Activated CD4-positive, alpha-beta T cell treated with anti-CD3 and anti-CD28 coated beads, Interleukin-2, amount 50 U/mL, for 1 hour (primary cell): ENCODE measurements at places on chromosomes 4 and X.

GRCh38 chr4:95215043-95215442 is 333.7 kb downstream of the UNC5C start:
- DNase-seq = no peak

GRCh38 chrX:107199491-107199890 is 6.7 kb downstream of the NUP62CL start:
- no peak for DNase-seq

DNA sequence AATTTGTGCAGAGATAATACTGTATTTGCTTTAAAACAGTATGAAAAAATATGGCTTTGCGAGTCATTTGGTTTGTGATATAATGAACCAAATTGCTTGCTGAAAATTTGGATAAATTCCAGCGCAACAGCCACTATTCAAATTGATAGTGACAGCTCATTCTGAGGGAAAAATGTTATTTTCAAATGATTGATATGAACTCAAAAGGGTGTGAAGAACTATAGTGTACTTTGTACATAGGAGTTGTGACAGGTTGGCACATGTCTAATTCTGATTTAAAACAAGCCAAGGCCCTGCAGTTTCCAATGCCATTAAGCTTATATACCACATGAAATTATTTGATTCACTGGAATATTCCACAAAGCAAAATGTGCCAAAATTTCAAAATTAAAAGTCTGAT is 1628.9 kb upstream of the AGA start:
- no peak for DNase-seq

- DNase-seq = no peak
Measured at GRCh38 chr4:126065016-126065415, 750.3 kb downstream of the FAT4 start.

- DNase-seq = no peak
Measured at GRCh38 chr4:144868309-144868708, 222.4 kb downstream of the HHIP start.

- no peak for DNase-seq
Measured at GRCh38 chr4:144967161-144967560, 130.8 kb downstream of the ANAPC10 start.

- no peak for DNase-seq
Measured at GRCh38 chrX:40031911-40032310, 65.8 kb downstream of the BCOR start.

- no peak for DNase-seq
Measured at GRCh38 chrX:139158256-139158655, 372.3 kb upstream of the F9 start.

- DNase-seq = no peak
Measured at GRCh38 chr4:184583738-184584502, 65.3 kb downstream of the CASP3 start.

- no peak for DNase-seq
Measured at GRCh38 chrX:71615954-71616353, 2.4 kb downstream of the CXCR3 start.

- DNase-seq = no peak
Measured at GRCh38 chrX:66328950-66329596, 165.0 kb downstream of the HEPH start.

GRCh38 chr4:41728573-41728913 is 20.0 kb downstream of the PHOX2B start:
- no peak for DNase-seq

- DNase-seq = no peak
Measured at GRCh38 chr4:110527156-110527555, 51.2 kb downstream of the ENPEP start.

DNA sequence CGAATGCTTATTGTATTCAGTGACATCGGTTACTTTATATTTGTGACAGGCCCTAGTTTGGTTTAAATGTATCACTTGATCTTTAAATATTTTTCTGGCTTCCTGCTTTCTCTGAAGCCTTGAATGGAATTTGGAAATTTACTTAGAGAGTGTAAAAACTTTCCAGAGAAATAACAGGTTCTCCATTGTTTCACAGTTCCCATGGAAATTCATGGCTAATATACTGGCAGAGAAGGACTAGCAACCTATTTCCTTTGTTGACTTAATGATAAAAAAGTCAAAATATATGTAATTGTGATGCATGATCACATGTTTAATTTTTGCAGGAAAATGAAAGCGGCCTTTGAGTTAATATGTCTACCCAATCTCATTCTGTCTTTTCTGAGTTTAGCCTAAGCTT is 13.2 kb downstream of the NEIL3 start:
- DNase-seq = no peak

GRCh38 chr4:164188236-164188635 is 565.7 kb upstream of the SMIM31 start:
- DNase-seq = no peak

DNA sequence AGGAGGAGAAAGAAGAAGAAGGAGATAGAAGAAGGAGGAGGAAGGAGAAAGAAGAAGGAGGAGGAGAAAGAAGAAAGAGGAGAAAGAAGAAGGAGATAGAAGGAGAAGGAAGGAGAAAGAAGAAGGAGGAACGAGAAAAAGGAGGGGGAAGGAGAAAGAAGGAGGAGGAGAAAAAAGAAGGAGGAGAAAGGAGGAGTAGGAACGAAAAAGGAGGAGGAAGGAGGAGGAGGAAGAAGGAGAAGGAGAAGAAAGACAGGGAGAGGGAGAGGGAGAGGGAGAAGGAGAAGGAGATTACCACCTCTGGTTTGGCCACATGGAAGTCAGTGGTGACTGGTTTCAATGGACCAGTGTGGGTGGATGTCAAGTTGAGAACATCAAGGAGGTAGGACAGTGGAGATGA is 50.0 kb upstream of the VEGFD start:
- no peak for DNase-seq

DNA sequence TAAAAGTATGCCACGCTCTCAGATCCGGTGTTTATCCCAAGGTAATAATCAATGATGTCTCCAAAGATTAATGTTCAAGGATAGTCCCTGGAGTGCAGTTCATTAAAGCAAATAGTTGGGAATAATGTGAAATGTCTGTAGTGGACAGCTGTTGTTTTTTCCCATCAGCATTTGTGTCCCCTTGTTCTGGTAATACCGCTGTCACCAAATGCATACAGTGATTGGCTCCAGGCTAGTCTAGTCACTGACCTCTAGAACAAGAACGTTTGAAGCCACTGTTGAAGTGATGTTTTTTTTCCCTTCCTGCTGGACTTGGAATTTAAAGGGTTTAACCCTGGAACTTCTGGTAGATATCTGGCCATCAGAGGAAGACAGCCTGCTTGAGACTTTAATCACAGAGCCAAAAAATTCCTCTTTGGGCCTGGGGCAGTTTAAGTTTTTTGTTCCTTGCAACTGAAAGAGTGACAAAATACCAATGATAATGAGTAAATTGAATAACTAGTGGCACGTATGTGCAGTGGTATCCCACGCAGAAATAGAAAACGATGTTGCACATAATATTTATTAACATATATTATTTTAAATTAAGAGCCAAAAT is 30.6 kb downstream of the HSD17B11 start:
- DNase-seq = no peak

DNA sequence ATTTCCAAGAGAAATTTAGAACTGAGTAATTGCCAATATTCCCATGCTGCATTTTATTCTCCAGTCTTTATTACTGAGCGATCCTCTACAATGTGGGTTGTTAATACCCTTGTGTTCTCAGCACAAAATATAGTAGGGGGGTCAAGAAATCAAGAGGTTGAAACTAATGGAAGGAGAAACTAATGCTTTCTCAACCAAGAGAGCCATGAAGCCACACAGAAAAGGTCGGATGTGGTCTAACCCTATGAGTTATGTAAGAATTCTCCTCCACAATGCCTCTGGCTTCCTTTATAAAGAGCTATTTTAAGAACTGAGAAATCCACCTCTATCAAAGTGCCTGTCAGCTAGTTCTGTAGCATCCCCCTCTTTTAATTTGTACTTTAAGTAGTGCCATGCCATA is 268.5 kb downstream of the CHIC1 start:
- no peak for DNase-seq

DNA sequence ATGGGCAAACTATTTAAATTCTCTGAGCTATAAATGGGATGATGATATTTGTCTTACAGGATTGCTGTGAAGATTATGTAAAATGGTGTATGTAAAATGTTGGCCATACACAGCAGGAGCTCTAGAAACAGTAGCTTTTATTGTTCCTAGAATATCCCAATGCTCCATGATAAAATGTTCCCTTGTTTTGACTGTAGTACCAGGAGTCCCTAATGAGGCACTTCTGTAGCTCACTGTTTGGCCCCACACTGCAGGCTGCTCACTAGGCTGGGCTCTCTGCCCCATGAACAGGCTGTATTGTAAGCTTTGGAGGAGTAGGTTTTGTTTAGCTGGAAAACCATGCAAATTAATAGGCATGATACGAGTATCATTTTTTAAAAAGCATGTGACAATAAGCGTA is 3.3 kb upstream of the FGA start:
- no peak for DNase-seq

DNA sequence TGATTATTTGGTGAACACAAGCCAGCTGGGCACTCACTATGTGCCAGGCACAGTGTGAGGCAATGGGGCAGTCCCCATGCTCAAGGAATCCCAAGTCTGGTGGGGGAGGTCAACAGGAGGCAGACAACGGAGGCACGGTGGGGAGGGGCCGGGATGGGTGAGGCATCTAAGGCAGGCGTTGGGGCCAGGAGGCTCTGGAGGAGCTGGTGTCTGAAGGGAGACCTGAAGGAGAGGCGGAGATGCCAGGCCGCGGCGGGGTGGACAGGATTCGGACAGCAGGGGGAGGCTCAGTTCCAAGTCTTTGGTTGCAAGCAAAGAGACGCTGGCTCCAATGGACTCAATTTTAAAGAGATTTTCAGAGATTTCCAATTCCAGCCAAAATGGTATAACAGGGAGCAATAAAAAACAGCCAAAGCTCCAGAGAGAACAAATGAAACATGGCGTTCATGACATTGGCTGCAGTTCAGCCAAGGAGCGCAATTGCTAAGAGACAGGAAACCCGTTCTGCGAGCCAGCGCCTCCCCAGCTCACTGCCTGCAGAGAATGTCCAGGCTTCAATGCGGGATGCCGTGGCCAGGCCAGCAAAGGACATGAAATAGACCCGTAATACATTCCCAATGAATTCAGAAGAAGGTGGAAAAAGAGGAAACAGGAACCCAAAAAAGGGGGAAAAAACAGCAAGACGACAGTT is 105.2 kb upstream of the LRPAP1 start:
- no peak for DNase-seq

GRCh38 chr4:95550115-95550987 is 1.6 kb upstream of the UNC5C start:
- DNase-seq = no peak

DNA sequence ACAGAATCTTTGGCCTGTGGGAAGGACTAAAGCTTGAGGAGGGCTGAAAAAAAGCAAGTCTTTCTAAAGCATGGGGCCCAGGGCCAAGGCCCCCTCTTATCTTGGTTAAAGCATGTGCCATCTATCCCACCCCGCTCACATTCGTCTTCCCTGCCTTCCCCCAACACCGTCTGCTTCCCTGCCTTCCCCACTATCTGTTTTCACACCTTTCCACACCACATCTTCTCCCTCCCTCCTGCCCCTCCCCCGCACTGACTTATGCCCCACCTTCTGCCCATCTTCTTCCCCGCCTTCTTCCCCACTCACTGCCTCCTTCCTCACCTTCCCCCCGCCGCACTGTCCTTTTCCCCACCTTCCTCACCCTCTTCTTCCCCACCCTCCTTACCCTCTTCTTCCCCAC is 890 bp upstream of the NAP1L5 start:
- no peak for DNase-seq

GRCh38 chr4:182547435-182547834 is 304.2 kb downstream of the TENM3 start:
- DNase-seq = no peak

- DNase-seq = no peak
Measured at GRCh38 chr4:22859318-22859717, 166.6 kb downstream of the GBA3 start.

DNA sequence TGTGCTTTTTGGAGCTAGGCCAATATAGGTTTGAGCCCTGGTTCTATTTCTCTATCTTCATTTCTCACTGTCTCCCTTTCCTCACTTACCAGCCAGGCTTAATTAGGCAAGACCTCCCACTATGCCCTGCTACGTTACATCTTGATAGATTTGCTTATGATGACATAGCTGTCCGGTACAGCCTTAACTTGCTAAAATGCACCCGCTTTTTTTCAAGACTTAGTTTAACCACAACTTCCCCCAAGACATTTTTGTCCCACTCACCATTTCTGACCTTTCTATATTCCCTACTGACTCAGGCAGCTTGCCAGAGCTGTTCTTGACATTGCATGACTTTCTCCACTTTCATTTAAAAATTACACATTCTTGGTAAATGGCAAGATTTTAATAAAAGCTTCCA is 152.6 kb downstream of the MID1 start:
- DNase-seq = no peak

GRCh38 chr4:186650401-186651180 is 73.1 kb downstream of the FAT1 start:
- DNase-seq = no peak

DNA sequence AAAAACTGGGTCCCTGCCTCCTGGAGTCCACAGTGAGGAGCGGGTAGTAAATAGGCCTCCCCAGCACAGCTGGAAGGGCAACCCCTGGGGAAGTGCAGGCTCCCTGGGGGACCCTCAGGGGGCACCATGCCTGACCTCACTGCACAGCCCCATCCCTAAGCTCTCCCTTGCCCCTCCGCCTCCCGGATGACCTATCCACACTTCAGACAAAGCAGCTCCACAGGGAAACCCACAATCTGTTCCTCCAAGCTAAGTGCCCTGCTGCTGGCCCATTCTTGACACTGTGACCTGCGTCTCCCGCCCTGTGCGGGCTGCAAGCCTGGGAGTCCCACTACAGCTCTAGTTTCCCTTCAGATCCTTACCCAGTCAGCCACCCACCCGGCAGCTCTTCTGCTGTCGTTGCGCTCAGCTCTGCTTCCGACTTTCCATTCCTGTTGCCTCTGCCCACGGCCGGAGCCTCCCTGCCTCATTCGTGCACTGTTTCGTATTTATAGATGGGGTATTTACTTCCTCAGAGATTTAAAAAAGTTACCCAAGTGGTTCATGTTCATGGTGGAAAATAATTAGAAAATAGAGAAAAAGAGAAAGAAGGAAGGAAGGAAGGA is 47.0 kb upstream of the STOX2 start:
- no peak for DNase-seq

DNA sequence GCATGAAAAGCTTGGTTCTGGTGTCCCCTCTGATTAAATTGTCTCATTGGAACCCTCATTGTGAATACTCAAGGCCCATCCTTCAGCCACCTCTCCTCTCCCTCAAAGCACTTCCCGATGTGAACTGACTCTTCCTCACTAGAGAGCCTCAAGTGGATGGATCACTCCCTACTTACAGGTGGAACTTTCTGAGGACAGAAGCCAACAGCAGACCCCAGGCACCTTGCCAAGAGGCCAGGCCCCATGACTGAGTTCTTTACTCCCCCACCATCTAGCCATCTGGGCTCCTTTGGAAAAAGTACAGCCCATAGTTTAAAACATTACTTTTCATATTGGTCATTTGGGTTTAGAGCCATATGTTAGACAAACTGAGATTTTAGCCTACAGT is 224.1 kb downstream of the SHROOM3 start:
- DNase-seq = no peak

DNA sequence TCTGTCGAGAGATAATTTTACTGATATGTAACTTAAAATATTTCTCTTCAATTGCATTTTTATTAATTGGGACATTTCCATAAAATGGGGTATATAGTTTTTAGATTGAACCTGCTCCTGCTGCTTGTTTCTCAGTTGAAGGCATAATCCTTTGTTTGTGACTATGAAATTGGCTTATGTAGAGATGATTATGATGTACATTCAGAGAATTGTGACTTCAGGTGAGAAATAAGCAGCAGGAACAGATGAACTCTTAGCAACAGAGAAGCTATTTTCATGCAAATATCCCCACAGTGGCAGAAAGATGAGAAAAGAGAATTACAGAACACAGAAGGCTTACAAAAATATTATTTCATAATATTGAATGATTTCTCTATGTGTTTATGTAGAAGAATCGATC is 1499.5 kb upstream of the ADGRL3 start:
- no peak for DNase-seq
